ENCODE measurements at places on chromosomes 11 and 22. TPM values are rescaled to one million over a fixed set of nuclear protein-coding genes. Genes with fewer than 3 reads are reported as not detected.

TBX10 gene
- total RNA-seq = not detected

DNA sequence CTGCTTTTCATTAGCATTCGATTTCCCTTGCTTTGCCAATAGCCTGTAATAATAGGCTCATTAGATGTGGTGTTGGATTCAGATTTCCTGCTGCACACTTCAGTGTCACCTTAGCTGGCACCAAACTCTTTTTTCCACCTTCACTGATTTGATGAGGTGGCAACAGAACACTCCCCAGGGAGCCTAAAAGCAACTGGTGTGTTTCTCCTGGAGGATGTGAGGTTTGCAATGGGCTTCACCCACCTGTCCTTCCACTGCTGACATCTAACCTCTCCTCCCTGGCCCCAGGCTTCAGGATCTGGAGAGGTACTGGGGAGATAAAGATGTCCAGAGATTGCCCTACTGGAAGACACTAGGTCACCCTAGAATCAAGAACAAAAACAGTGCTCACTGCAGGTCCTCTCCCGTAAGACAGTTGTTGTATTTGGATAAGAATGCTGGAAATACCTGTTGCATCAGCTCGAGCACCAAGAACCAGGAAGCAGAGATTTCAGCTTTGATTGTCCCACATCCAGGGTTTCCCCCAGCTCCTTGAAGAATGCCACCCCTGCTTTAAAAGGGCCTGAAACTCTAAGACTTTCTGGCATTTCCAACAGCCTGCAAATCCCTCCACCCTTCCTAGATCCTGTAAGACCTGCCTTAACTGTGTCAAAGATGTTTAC is 96.9 kb downstream of the SLC1A2 start:
- H3K36me3 ChIP-seq = no peaks in the 10 kb centered on the region
- no peaks in the 10 kb centered on the region for H3K27me3 ChIP-seq
- H3K4me1 ChIP-seq = peaks cover 10% of the 10 kb centered on the region

GALR3 gene
- total RNA-seq = not detected

DNA sequence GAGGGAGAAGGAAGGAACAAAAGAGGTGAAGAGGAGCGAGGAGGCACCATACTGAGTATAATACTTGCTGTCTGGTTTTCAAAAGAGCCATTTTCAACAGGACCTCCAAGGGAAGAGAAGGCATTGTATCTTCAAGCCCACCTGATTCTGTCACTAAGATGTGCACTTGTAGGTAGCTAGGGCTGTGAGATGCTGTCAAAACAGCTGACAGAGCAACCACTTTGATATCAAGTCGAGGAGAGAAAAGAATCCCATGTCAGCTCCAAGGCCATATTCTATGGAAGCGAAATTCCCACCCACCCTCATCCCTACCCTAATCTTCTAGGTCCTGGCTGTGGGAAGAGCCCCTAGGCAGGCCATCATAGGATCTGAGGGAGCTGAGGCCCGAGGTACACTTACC is 70.9 kb upstream of the PRDM11 start:
- H3K4me1 ChIP-seq = peaks cover 33% of the 10 kb centered on the region
- H3K27ac ChIP-seq = no peak overlapping the region
- no peak overlapping the region for H3K4me3 ChIP-seq
- no peaks in the 10 kb centered on the region for H3K27me3 ChIP-seq

- no peak overlapping the region for H3K27ac ChIP-seq
- no peaks in the 10 kb centered on the region for H3K36me3 ChIP-seq
- no peak overlapping the region for H3K4me3 ChIP-seq
- no peak for DNase-seq
- H3K4me1 ChIP-seq = no peaks in the 10 kb centered on the region
- no peaks in the 10 kb centered on the region for H3K27me3 ChIP-seq
Observed at GRCh38 chr11:16114978-16115871, 241.1 kb downstream of the SOX6 start.

DNA sequence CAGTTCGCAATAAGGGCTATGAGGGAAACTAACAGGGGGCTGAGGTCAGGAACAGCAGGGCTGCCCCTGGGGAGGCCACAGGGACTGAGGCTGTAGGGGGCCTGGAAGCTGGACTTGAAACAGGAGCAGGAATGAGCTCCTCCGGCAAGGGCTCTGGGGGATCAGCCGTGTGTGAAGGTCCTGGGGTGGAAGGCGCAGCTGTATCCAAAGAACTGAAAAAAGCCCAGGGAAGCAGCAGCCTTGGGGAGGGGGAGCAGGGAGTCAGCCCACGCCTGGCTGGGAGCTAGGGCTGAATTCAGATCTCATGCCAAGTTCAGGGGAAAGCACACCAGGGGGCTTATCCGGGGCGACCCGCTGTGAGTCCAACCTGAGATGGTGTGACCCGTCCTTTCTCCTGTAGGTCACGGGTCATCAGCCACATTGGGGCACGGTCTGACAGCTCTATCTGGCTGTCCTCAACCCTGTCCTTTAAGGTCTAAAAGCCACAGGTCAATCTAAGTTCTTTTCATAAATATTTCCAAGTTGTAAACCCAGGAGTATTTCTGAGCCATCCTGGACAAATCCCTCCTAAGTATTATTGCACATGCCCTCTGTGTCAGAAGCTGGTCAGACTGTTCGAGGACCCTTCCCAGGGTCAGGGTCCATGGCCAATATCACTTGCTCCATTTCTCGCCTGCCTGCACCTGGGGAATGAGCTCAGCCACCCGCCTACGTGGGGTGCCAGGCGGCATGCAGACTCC is 18.0 kb downstream of the TP53AIP1 start:
- no peaks in the 10 kb centered on the region for H3K27me3 ChIP-seq
- no peaks in the 10 kb centered on the region for H3K36me3 ChIP-seq
- H3K4me3 ChIP-seq = no peak overlapping the region
- no peak for DNase-seq

- H3K36me3 ChIP-seq = no peaks in the 10 kb centered on the region
- no peaks in the 10 kb centered on the region for H3K27me3 ChIP-seq
- no peak for DNase-seq
- H3K27ac ChIP-seq = no peak overlapping the region
- H3K4me1 ChIP-seq = peaks cover 10% of the 10 kb centered on the region
- no peak overlapping the region for H3K4me3 ChIP-seq
Observed at GRCh38 chr11:17350455-17351171, 987 bp upstream of the NCR3LG1 start.

GRCh38 chr11:119085437-119085847 is 761 bp downstream of the HMBS start:
- peaks cover 8% of the 10 kb centered on the region for H3K4me1 ChIP-seq
- DNase-seq = no peak
- H3K27ac ChIP-seq = peak overlapping the region; percentile 81
- H3K4me3 ChIP-seq = peak overlapping the region; percentile 81

DNA sequence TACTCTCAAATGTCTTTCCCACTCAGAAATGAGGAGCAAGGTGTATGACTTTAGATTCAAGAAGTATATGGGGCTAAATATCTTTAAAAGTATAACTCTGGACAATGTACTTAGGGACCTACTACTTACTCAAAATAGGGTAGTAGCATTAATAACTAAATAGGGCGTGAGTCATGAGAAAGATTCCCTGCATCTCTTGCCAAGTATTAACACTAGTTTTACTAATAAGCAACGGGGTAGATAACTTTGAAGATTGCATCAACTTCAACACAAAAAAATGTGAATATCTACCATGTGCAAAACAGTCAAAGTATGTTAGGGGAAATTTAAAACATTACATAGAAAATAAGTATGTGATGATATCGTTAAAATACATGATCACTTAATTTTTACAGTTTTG is 99.6 kb downstream of the PGR start:
- H3K27me3 ChIP-seq = no peaks in the 10 kb centered on the region
- DNase-seq = no peak
- no peak overlapping the region for H3K27ac ChIP-seq
- H3K4me1 ChIP-seq = no peaks in the 10 kb centered on the region
- H3K36me3 ChIP-seq = no peaks in the 10 kb centered on the region

MMP12 gene
- not detected for total RNA-seq

- H3K4me3 ChIP-seq = no peak overlapping the region
- H3K27me3 ChIP-seq = no peaks in the 10 kb centered on the region
- no peaks in the 10 kb centered on the region for H3K36me3 ChIP-seq
- H3K27ac ChIP-seq = no peak overlapping the region
- no peaks in the 10 kb centered on the region for H3K4me1 ChIP-seq
Observed at GRCh38 chr11:19577976-19578619, 134.5 kb upstream of the NAV2 start.

C22orf15 gene
- total RNA-seq = not detected

GRCh38 chr11:124917115-124917637 is 1.9 kb upstream of the HEPN1 start:
- H3K36me3 ChIP-seq = no peaks in the 10 kb centered on the region
- no peak overlapping the region for H3K27ac ChIP-seq
- no peak overlapping the region for H3K4me3 ChIP-seq
- H3K27me3 ChIP-seq = no peaks in the 10 kb centered on the region

ANGPTL5 gene
- total RNA-seq = not detected

DNA sequence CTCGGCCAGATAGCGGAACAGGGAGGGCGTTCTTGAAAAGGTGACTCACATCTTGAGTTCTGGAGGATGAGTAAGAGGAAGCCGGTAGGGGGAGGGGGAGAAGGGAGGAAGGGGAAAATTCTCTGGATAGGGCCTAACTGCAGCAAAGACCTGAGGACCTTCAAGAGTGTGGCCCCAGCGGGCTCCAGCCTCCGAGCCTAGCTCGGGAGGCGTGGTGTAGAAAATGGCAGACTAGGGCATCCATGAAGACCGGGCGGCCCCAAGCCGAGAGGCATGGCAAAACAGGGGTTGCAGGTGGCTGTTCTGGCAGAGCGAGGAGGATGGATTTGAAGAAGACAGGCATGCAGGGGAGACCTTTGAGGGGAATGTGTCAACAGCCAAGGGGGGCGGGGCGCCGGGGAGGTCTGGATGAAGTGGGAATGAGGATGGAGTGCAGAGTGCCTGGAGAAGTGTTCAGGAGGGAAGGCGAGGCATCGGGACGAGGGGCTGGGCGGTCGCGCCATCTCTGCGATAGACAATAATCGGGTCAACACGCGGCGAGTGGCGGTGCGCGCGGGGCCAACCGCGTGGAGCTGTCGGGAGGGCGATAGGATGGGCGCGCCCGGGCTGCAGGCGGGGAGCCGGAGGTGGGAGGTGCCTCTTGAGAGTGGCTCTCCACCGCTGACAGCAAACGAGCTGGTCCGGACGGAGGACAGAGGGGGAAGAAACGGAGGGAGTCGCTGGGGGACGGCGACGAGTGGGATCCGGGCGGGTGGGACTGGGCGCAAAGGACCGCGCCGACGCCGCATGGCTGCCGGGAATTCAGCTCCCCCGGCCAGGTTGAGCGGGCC is 40.0 kb upstream of the CREB3L1 start:
- no peak overlapping the region for H3K27ac ChIP-seq
- H3K36me3 ChIP-seq = no peaks in the 10 kb centered on the region
- no peaks in the 10 kb centered on the region for H3K27me3 ChIP-seq
- H3K4me1 ChIP-seq = peaks cover 14% of the 10 kb centered on the region
- peak; percentile 20 for DNase-seq

GRCh38 chr11:111539426-111540113 is 950 bp upstream of the LAYN start:
- peak overlapping the region; percentile 26 for H3K4me3 ChIP-seq
- no peak overlapping the region for H3K27ac ChIP-seq
- no peaks in the 10 kb centered on the region for H3K36me3 ChIP-seq
- H3K4me1 ChIP-seq = peaks cover 20% of the 10 kb centered on the region

CLCF1 gene
- 1.1 TPM for total RNA-seq

DNA sequence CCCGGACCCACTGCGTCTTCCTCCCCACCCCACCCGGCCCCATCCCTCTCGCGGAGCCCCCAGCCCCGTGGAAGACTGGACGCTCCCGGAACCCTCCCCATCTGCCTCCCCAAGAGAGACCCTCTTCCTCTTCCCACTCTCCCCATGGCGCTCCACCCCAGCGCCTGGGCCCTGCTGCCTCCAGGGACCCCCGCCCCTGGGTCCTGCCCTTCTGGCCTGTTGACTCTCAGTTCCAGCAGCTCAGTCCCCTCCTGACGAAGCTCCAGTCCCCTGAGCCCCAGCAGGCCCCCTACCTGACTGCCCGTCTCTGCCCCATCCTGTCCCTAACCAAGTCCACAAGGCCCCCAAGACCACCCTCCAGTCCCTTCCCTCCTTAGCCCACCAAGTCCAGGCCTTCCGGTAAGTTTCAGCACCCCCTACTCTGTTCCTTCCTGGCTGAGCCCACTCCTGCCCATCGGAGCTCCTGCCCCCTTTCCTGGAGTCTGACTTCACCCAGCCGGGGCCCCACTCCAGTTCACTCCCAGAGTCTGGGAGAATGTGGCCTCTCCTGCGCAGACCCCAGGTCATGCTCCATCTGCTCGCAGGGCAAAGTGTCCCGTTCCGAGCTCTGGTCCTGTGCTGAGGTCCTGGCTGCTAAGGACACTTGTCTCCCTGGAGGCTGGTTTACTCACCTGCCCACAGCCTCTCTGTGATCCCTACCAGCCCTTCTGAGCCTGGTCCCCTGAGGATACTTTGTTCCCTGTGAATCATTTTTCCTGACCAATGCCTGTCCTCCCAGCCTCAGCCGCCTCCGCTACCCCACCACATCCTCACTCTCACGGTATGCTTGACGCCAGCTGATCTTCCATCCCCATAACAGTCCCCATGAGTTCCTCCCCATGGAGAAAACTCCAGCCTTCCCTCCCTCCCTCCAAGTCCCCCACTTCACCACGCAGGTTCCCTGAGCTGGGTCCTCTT is 722 bp downstream of the IFITM10 start:
- no peaks in the 10 kb centered on the region for H3K27me3 ChIP-seq
- no peak for DNase-seq
- H3K27ac ChIP-seq = no peak overlapping the region
- H3K4me3 ChIP-seq = no peak overlapping the region

DRD2 gene
- total RNA-seq = not detected

DNA sequence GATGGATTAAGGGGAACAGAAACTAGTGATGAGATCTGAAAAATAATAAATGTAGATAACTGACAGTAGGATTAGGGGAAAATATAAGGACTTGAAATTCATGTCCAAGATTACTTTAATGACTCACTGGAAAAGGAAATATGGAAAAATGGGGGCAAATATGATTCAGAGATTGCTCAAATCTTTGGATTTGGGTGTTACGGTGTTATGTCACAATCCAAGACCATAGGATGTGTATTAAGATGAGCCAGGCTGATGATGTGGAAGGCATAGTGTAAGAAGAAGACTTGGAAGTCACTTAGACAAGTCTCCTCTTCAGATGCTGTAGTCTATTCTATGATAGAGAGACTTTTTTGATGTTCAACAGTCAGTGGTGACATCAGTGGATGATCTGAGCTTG is 323.7 kb downstream of the LUZP2 start:
- no peaks in the 10 kb centered on the region for H3K4me1 ChIP-seq
- no peaks in the 10 kb centered on the region for H3K27me3 ChIP-seq
- DNase-seq = no peak
- no peak overlapping the region for H3K4me3 ChIP-seq
